ENCODE measurements at places on chromosomes 13 and 19.

GRCh38 chr13:45954836-45955800 lies 97.4 kb downstream of the ZC3H13 start:
- DNase-seq = no peak

DNA sequence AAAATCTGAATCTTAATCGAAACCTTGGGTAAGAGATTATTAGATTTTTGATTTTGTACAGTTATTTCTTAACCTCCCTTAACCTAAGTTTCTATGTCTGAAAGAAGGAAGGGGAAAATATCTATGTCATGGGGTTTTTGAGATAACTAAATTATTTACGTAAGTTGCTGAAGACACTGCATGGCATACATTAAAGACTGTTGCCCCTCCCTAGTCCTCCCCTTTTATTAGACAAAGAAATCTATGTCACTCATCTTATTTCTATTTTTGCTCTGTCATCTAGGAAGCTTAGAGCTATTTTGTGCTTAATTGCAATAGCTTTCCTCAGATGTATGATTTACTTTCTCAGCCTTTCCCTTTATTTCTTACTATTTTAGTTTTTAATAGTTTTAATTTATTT lies 15.0 kb downstream of the COG6 start:
- DNase-seq = no peak

GRCh38 chr19:41296433-41296871 lies 13.5 kb upstream of the CCDC97 start:
- no peak for DNase-seq

DNA sequence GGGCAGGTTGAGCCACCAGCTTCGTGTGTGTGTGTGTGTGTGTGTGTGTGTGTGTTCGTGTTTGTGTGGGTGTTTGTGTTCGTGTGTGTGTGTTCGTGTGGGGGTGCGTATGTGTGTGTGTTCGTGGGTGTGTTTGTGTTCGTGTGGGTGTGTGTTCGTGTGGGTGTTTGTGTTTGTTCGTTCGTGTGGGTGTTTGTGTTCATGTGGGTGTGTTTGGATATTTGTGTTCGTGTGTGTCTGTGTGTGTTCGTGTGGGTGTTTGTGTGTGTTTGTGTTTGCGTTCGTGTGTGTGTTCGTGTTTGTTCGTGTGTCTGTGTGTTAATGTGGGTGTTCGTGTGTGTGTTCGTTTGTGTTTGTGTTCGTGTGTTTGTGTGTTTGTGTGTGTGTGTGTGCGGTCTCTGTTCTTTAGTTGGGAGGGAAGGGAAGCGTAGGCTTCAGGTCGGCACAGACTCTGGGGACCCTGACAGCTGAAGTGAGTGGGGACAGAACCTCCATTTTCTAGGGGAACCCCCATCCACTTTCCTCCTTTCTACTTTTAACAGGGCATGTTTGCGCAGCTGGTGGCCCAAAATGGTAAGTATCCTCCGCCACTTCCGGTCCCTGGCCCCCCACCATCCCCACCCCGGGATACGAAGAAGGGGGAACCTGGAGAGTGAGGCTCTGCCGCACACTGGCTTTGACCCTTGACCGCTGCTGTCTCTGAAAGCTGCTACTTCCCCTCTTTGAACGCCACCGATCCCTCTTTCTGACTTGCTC lies 1.6 kb downstream of the TNFSF9 start:
- DNase-seq = no peak

GRCh38 chr13:106814463-106814862 lies 246.5 kb upstream of the ARGLU1 start:
- DNase-seq = no peak

DNA sequence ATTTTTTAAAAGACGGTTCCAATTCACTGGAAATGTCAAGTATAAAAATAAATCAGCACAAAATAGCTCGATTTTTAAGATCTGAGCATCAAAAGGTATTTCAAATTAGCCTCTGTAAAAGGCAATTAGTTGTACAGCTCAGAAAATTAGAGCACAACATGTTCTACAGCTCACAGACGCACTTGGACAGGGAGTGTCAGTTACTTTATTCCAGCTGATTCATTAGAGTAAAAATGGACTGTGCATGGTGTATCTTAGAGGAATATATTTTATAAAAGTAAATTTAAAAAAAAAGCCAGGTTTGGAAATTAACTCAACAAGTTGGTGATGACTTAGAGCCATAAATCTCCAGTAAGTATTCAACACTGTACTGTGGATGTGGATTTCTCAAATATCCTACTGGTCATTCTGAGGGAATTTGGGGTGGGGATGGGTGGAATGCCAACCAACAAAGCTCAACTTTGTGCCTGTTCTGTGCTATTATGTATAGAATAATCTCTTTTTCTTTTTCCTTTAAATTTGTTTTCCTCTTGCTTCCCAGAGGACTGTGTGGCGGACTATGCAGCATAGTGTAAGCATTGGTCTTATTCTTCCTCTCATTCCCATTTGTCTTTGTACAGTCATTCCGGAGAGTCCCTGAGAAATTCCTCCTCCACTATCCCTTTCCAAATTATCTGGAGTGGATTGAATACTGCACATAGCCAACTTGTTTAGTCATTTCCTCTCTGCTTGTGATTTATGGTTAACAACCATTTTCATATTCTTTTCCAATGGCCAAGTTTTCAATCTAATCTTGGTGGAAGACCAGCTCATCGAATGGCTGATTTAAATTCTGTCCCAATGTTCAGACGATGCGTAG lies 169.3 kb downstream of the DCT start:
- no peak for DNase-seq

DNA sequence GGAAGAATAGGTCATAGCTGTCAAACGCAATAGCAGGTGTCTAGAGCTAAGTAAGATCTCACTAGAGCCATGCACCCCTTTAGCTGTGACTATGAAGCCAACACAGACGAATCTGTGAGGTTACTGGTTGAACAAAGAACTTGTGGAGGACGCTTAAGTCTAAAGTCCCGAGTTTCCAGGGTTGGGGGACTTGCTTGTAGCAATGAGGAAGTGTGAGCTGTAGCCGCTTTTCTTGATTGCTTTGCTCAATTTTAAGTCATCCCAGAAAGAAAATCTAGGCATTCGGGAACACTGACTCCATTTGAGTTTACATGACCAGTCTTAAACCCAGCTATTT lies 1.6 kb downstream of the GPC5 start:
- no peak for DNase-seq

DNA sequence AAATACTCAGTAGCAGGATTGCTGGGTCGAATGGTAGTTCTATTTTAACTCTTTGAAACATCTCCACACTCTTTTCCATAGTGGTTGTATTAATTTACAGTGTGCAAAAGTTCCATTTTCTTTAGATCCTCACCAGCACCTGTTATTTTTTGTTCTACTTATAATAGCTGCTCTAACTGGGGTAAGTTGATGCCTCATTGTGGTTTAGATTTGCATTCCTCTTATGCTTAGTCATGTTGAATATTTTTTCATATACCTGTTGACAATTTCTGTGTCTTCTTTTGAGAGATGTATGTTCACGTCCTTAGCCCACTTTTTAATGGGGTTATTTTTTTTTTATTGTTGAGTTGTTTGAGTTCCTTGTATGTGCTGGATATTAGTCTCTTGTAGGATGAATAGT lies 144.6 kb downstream of the NBEA start:
- DNase-seq = peak; percentile 32

GRCh38 chr19:1860042-1860775 lies 3.2 kb downstream of the KLF16 start:
- peak; percentile 64 for DNase-seq

Measured in DMS53 (cell line).